ENCODE measurements at places on chromosomes 4 and X.

DNA sequence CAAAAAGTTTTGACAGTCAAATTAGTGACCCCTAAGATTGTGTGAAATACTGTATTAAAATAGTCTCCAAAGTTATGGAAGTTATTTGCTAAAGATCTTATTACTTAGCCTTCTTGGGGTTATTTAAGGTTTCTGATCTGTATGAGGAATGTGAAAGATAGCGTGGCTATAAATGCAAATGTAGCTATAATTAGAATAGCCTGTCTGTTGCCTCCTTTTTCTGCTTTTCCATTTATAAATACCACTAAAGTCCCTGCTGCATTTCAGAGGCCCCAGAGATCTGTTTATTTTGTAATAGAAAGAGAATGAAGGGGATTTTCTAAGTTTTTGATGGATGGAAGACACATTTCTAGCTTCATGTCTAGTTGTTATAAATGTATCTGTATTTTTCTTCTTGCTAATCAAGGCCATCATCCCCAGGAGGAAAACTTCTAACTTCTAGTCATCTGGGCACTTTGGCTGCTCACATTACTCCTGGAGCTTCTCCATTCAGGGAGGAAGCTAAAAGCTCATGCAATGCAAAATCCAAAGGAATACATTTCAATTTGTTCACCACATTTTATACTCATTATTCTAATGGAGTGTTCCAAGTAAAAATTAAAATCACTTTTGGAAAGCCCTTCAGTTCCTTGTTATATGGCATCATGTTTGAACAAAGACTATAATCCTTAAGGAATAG is 73.9 kb downstream of the INTS12 start:
- DNase-seq: no peak

GRCh38 chrX:111168314-111168713 is 72.3 kb downstream of the PAK3 start:
- no peak for DNase-seq

- no peak for DNase-seq
These were observed 1607.9 kb upstream of the TENM3 start for GRCh38 chr4:180635281-180635680.

GRCh38 chrX:150768580-150769190 is 75.5 kb downstream of the MTMR1 start:
- DNase-seq: no peak

- DNase-seq: no peak
These were observed 141.8 kb downstream of the DCHS2 start for GRCh38 chr4:154349829-154350228.

- DNase-seq: no peak
These were observed 353.1 kb upstream of the BOD1L1 start for GRCh38 chr4:13980317-13981310.

DNA sequence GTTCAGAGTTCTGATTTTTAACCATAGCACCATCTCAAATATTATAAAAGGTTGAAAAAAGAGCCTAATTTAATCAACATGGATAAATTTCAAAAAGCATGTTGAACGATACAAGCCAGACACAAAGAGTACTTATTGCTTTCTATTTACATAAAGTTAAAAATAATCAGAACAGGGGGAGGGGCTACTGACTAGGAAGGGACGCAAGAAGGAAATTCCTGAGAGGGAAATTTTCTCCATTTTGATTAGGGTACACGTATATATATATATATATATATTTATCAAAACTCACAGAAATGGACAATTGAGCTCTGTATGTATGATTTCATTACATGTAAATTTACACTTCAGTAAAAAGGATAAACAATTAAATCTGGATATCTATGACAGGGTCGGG is 482 bp upstream of the MBTPS2 start:
- DNase-seq: no peak

DNA sequence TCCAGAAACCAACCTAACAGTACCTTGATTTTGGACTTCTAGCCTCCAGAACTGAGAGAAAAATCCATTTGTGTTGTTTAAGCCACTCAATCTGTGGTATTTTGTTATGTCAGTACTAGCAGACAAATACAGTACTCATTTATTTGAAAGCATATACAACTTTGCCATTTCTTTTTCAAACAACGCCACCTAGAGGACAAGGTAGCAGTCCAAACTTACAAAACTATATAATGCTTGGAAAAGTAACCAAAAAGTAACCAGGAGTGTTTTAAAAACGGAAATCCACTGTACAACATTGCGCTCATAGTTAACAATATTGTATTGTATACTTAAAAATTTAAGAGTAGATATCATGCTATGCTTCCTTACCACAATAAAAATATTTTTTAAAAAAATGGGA is 37.0 kb upstream of the FGF13 start:
- no peak for DNase-seq

GRCh38 chr4:8841678-8842268 is 29.9 kb downstream of the HMX1 start:
- no peak for DNase-seq

DNA sequence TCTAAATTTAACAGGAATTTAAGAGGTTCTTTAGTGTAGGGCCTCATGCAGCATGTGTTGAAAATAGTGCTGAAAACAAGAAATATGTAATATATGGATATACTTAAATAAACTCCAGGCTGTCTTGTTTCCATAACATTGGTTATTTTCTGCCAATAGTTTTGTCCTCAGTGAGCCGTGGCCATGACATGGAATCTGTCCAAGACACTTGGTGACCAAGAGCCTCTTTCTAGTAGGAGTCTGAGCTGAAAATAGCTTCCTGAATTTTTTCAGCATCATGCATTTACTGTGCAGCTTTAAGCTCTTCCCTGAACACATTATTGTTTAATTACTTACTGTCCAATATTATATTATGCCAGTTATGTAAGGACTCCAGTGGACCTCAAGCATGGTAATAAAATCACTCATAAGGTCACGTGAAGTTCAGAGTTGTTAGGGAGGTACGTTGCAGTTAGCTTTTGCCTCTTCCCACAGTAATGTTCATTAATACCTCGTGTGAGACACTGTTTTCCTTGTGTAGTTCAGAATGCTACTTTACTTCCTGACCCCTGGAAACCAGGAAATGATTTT is 488.2 kb downstream of the GRID2 start:
- DNase-seq: no peak

GRCh38 chrX:47637546-47638195 is 7.9 kb upstream of the CFP start:
- DNase-seq: peak; percentile 79

GRCh38 chr4:94757192-94758140 is at the start of gene BMPR1B:
TSS of gene BMPR1B (plus strand) at chr4:94757955. CDS start at chr4:95104425, 346,470 bp downstream.
- peak; percentile 56 for DNase-seq

- DNase-seq: no peak
These were observed 79.8 kb downstream of the SPANXN3 start for GRCh38 chrX:143437439-143437838.

DNA sequence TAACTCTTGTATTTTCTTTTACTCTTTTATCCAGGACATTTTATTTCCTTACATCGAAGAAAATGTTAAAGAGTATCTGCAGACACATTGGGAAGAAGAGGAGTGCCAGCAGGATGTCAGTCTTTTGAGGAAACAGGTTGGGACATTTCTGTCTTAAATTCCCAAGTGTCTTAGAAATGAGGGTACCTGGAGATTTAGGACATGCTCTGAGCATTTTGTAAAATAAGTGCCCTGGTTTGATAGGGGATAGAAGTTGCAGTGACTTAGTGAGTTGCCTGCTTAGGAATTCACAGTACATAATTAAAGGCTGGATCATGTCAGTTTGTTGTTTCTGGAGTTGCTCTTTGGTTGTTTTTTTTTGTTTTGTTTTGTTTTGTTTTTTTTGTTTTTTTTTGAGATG is 17.5 kb downstream of the ENOPH1 start:
- DNase-seq: no peak

DNA sequence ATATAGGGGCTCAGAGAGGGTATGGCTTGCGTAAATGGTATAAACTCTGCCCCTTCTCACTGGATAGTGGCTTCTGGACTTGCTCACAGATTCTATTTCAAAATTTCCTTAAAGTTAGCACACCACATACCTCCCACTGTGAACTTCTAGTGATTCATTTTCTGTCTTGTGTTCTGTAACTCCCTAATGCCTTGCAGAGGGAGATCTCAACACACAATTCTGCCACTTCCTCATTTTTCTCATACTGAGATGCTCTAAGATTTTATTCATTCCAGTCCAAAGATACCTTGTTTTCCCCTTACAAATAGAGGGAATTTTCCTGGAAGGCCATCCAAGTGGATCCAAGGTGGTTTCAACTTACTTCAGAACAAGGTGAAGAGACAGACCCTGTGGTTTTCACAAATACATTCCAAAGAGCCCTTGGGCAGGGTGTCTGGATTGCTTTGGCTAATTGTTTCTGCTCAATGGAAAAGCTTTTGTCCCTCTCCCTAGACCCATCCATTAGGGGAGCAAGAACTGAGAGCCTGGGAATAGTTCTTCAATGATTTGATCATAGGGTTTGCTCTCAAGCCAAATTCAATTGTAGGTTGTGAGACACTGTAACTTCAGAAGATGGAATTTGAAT is 52.1 kb upstream of the CAPN6 start:
- DNase-seq: no peak

DNA sequence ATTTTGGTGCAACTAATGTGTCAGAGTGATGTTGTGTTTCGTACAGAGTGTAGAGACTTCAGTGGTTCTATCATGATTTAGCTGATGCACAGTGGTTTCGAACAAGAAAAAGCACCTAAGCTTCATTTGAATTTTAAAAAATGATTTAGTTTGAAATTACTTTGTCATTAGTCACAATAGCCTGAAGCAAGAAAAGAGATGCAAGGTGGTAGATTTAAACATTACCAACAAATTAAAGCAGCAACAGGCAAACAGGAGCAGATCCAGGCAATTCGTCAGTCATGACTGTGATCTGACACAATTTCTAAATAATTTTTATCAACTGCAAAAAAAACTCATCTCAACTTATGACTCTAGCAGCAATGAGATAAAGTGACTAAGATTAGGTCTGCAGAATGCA is 24.6 kb upstream of the COX7B2 start:
- no peak for DNase-seq

GRCh38 chr4:1047976-1048772 is 36.7 kb downstream of the FGFRL1 start:
- DNase-seq: peak; percentile 43

DNA sequence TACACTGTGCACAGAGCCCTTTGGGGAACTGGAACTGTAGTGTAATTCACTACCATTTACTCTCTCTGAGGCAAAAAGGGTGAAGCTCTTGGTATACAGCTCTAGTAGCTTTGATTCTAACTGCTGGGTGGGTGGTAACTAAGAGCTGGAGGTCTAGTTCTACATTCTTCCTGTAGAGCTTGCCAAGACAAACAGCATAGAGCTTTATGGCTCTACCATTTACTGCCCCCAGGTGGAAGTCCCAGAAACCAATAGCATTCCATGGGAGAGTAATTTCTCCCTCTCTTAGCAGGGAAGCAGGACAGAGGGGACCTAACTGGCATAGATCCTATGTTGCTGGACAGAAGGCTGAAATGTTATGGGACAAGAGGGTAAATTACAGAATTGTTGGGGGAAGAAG is 26.7 kb downstream of the HDAC8 start:
- no peak for DNase-seq

GRCh38 chrX:109936114-109936513 is 66.8 kb upstream of the TMEM164 start:
- DNase-seq: no peak

DNA sequence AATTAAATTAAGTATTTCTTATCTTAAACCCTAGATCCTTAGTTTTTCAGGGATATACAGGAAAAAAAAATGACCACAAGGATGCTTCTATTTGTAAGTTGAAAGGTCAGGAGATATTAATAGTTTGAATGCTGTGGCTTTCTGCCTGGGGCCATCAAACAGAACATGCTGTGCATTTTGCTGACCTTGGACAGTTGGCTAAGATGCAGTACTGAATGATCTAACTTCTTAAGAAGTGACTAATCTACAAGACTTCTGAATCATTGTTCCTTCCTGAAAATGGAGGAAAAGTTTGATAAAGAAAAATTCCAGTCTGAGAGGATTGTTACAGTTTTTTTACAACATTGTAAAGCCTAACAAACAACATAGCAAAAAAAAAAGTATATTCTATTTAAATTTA is 237.8 kb upstream of the JADE1 start:
- no peak for DNase-seq

DNA sequence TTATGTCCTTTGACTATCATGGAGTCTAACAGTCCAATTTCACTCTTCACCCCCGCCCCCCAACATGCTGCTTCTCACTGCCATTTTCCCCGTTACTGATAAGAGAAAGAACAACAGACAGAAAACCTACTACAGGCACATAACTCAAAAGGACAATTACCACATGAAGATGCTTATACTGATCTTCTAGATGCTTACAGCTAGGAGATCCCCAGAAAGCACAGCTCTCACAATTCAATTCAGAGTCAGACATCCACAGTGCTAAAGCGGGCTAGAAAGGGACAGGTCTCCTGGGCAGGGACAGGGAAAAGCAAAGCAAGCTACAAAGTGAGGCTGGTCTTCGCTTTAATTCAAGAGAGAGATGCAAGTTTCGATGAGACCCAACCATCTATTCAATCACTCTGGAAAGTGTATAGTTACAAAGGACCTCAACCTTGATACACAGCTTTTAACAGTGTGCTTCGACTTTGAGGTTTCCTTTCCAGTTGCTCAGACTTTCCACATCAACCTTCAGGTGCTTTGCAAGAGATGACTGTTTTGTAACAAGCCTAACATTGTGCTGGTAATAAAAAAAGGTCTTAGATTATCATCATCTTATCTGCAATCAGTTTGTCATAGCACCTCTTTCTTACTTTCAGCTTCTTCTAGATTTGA is 60.9 kb downstream of the LEF1 start:
- DNase-seq: no peak

DNA sequence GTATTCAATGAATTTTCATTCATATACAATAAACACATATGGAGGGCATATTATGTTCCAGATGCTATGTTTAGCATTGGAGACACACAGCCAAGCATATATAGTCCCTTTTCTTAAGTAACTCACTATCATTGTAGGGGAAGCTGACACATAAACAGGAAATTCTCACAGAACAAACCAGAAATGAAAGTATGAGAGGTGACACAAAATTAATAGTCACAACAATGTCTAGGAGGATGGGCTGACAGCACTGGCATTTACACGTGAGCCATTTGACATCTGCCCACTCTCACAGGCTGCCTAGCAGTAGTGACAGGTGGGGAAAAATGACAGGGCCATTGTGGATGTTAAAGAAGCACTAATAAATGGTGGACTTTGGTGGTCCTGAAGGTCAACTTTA is 2.6 kb upstream of the CNOT6L start:
- DNase-seq: no peak

GRCh38 chr4:155085843-155086530 is 122.4 kb upstream of the NPY2R start:
- no peak for DNase-seq

GRCh38 chr4:14023896-14024295 is 396.4 kb upstream of the BOD1L1 start:
- no peak for DNase-seq

GRCh38 chr4:8653326-8654000 is 60.9 kb downstream of the CPZ start:
- DNase-seq: no peak

GRCh38 chr4:189507060-189507459 is 433.6 kb upstream of the FRG1 start:
- DNase-seq: no peak

- DNase-seq: no peak
These were observed 408 bp downstream of the TET2 start for GRCh38 chr4:105147016-105147552.

Data from right cardiac atrium (tissue), 5 donors.